Central memory CD8-positive, alpha-beta T cell (primary cell): ENCODE measurements at places on chromosomes 12 and 14.

GRCh38 chr12:34046570-34046969 is 24.3 kb downstream of the ALG10 start:
- no peak for DNase-seq
- no peaks in the 10 kb centered on the region for H3K36me3 ChIP-seq
- H3K27me3 ChIP-seq: peaks cover 20% of the 10 kb centered on the region
- H3K4me3 ChIP-seq: no peak overlapping the region
- no peak overlapping the region for H3K27ac ChIP-seq

GRCh38 chr14:94962166-94962575 is 192.3 kb upstream of the GSC start:
- H3K27me3 ChIP-seq: peaks cover 45% of the 10 kb centered on the region
- no peak for DNase-seq
- no peak overlapping the region for H3K27ac ChIP-seq
- no peaks in the 10 kb centered on the region for H3K4me1 ChIP-seq

DNA sequence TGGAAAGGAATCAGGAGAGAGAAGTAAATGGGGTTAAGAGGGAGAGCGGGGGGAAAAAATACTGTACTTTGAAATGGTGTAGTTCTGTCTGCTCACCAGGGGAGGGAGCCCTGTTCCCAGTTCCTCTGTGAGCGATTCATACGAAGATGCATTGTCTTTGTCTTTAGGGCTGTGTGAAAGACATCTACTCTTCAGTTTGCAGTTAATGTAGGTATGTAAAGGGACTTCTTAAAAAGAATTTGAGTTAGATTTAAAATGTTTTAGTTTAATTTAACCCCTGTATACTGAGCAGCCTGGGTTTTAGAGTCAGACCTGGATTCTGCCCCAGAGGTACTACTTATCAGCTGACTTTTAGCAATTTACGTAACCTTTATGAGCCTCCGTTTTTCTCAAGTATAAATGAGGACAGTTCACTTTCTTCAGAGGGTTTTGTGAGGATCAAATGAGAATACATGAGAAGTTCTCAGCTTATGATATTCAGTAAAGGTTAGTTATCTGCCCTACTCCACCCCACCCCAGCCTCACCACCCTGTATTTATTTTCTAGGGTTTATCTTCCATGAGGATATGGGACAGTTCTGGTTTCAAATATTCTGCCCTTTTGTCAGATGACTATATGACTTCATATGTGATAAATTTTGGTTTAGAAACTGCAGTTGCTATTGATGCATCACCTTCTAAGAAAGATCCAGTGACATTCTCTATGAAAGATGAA is 82.5 kb upstream of the EVL start:
- peak; percentile 49 for DNase-seq
- no peak overlapping the region for H3K27ac ChIP-seq
- no peaks in the 10 kb centered on the region for H3K27me3 ChIP-seq
- no peaks in the 10 kb centered on the region for H3K4me1 ChIP-seq
- no peaks in the 10 kb centered on the region for H3K36me3 ChIP-seq

DNA sequence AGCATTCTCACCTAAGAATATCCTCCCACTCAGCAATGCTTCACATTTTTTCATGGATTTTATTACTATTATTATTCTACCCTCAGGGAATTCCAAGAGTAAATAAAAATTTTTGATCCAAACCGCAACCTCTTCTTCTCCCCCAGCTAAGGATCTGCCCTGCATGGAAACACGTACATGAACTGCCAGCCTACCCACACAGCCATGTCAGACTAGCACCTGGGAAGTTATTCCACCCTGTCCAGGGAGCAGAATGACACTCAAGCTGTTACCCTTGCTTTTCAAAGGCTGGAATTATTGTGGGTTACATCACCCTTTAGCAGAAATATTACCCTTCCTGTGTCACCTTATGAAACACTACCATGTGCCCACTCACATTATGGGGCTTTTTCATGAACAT is 227.3 kb upstream of the USP15 start:
- no peaks in the 10 kb centered on the region for H3K4me1 ChIP-seq
- H3K27me3 ChIP-seq: no peaks in the 10 kb centered on the region
- no peaks in the 10 kb centered on the region for H3K36me3 ChIP-seq

DNA sequence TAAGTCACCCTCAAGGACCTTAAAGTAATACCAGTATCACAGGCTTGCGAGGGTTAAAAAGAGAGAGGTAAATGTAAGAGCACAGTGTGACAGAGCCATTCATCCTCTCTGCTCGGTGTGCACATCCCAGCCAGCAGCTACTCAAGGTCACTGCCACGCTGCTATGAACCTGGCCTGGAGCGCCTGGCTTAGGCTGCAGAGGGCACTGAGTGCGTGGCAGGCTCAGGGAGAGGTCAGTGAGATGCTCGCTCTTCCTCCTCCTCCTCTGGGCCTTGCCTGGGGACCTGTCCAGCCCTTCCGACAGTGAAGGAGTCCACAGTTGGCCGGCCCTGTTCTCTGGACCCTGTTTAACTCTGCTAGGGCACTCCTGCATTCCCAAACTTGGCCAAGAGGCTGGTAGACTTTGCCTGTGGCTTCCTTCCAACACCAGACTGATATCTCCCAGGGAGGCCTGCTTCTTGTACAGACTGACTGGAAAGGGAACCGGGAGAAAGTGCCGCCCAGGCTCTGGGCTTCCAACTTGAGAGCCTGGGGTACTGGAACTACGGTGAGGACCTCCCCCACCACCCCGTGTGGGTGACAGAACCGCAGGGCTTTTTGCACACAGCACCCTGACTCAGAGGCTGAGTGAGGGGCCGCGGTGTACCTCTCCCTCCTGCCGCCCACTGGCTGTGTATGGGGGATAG is 62.6 kb upstream of the CORO1C start:
- no peak for DNase-seq
- no peak overlapping the region for H3K4me3 ChIP-seq
- H3K27me3 ChIP-seq: no peaks in the 10 kb centered on the region
- H3K36me3 ChIP-seq: peaks cover 8% of the 10 kb centered on the region

GRCh38 chr12:45411626-45412025 is 195.7 kb downstream of the ANO6 start:
- peaks cover 24% of the 10 kb centered on the region for H3K36me3 ChIP-seq
- no peak overlapping the region for H3K4me3 ChIP-seq

DNA sequence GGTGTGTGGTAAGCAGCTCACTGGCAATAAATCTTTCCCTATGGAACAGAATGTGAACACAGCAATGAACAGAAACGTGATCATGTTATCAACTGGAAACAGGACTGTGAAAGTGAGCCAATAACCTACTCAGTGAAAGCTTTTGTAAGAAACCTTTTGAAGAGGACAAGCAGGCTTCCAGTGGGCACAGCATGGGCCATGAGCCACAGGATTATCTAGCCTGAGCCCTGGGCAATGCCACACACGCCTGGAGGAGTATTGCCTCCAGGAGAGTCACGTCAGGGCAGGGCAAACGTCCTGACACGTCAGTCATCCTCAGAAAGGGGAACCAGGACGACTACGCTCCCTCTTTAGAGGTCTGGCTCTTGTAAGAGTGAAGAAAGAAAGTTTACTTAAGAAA is 32.3 kb downstream of the NRDE2 start:
- peak overlapping the region; percentile 70 for H3K27ac ChIP-seq
- H3K27me3 ChIP-seq: no peaks in the 10 kb centered on the region
- DNase-seq: no peak
- H3K4me1 ChIP-seq: peaks cover 9% of the 10 kb centered on the region
- H3K4me3 ChIP-seq: no peak overlapping the region

GRCh38 chr14:76672123-76672522 is 89.1 kb upstream of the VASH1 start:
- no peaks in the 10 kb centered on the region for H3K4me1 ChIP-seq
- H3K27ac ChIP-seq: no peak overlapping the region
- peaks cover 3% of the 10 kb centered on the region for H3K36me3 ChIP-seq
- H3K4me3 ChIP-seq: no peak overlapping the region
- H3K27me3 ChIP-seq: peaks cover 36% of the 10 kb centered on the region

- H3K4me3 ChIP-seq: no peak overlapping the region
- no peak for DNase-seq
- H3K27ac ChIP-seq: no peak overlapping the region
- H3K27me3 ChIP-seq: peaks cover 78% of the 10 kb centered on the region
Measured at GRCh38 chr14:76104802-76105355, 46.8 kb upstream of the GPATCH2L start.

DNA sequence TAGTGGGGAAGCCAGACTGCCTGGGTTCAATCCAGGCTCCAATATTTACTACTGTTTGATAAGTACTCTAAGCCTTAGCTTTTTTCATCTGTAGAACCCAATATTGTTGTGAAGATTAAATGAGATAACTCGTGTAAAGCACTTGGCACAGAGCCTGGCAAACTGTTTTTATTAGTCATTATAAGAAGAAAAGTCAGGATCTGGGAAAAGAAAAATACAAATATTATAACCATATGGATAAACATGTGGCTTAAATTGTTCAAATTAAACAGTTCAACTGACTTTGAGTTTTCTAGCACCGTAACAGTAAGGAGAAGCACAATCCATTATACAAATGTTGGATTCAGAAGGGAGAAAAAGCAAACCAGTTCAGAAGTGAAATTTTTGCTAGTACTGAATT is 22.0 kb upstream of the CDK17 start:
- no peak overlapping the region for H3K4me3 ChIP-seq
- H3K27me3 ChIP-seq: no peaks in the 10 kb centered on the region
- H3K27ac ChIP-seq: no peak overlapping the region
- no peak for DNase-seq
- H3K36me3 ChIP-seq: no peaks in the 10 kb centered on the region
- H3K4me1 ChIP-seq: peaks cover 17% of the 10 kb centered on the region
